Tibial nerve (tissue), 4 donors: ENCODE measurements at places on chromosomes 4 and X. TPM values are rescaled to one million over a fixed set of nuclear protein-coding genes. Genes with fewer than 3 reads are reported as not detected.

Gene PCDH7
- 14.3 TPM for total RNA-seq

- H3K27me3 ChIP-seq, result no peaks in the 10 kb centered on the region
- H3K4me3 ChIP-seq, result no peak overlapping the region
- H3K4me1 ChIP-seq, result no peaks in the 10 kb centered on the region
Observed at GRCh38 chrX:33188286-33188685, 23.1 kb downstream of the DMD start.

GRCh38 chr4:77050962-77051361 lies 24.8 kb downstream of the CCNI start:
- DNase-seq, result no peak
- no peak overlapping the region for H3K4me3 ChIP-seq
- H3K27me3 ChIP-seq, result no peaks in the 10 kb centered on the region
- no peaks in the 10 kb centered on the region for H3K4me1 ChIP-seq
- no peaks in the 10 kb centered on the region for H3K36me3 ChIP-seq

Gene ARHGEF9
- 26.2 TPM for total RNA-seq

Gene FDCSP
- not detected for total RNA-seq
